Stimulated activated CD4-positive, alpha-beta T cell treated with anti-CD3 and anti-CD28 coated beads, TNF-alpha, amount 100 ng/mL, for 48 hours (primary cell): ENCODE measurements at places on chromosomes 12 and 14.

DNA sequence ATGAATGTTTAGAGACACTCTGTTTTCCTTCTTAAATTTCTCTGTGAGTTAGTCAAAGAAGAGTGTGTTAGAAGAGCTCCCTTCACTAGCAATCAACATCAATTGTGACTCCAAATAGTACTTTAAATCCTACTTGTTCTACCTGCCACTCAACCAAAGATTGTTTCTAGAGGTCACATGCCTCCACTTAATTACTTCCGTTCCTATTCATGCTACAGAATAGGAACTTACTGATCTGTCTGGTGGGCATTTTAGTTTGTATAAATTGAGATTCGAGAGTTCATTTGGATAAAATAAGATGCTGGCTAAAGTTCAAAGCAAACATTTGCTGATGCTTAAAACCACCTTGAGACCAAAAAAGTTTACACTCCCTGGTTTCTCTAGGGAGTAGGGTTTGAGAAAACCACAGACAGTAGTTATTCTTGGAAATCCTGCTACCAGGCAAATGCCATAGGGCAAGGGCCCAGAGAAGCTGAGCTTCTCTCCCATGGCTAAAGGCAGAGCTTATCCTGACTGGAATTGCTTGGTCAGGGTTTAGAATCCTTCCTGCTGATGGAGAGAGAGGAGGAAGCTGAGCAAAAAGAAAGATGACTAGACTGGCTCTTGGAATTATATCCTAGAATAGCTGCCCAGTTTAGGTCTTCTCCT lies 389.6 kb upstream of the ATP2B1 start:
- no peak for DNase-seq

DNA sequence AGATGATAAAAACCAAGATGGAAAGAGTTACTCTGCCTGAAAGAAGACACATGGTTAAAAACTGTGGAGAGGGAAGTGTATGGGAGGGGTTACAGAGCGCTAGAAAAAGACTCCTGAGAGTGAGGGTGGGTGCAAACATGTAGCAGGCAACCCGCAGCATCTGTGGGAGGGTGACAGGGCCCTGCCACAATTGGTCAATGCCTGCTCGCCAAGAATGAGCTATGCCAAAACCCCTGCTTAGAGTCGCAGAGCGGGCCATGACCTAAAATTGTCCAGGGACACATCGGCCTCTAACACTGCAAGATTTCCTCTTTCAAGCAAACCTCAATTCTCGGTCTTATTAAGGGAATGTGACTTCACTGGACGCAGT lies 700 bp downstream of the PRKAG1 start:
- no peak for DNase-seq

GRCh38 chr12:24933694-24934407 lies 15.1 kb downstream of the BCAT1 start:
- no peak for DNase-seq

GRCh38 chr12:117367006-117367638 lies 5.7 kb upstream of the NOS1 start:
- DNase-seq = peak; percentile 37

DNA sequence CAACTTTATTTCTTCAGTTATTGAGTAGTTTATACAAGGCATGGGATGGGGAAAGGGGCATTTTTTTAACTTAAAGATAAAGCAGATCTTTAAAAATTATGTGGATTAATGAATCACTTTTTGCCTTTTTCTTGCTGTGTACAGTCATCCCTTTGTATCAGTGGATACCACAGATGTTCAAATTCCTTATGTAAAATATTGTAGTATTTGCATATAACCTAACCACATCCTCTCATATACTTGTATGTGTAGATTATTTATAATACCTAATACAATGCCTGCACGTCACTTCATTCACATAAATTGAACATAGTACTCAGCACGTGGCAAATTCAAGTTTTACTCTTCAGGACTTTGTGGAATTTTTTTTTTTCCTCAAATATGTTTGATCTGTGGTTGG lies 66.5 kb upstream of the MON2 start:
- no peak for DNase-seq

DNA sequence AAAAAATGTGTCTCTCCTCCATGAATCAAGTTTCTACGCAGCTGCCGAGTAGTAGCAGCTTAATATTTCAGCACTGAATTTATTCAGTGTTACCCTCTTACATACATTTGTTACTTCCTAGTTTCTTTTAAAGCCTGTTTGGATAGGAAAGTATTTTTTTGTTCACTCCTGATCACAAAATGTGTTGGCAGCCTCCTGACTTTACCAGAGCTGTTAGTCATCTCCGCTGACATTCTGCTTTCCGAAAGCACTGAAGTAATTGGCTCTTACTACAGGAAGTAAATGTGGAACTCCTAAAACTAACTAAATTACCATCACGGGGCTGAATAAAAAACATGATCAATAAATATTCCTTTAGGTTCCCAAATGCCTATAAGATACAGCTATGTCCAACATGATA lies 225.5 kb downstream of the EPS8 start:
- DNase-seq = no peak

GRCh38 chr12:88870000-88870737 lies 289.9 kb upstream of the KITLG start:
- DNase-seq = no peak

GRCh38 chr12:70459786-70460185 lies 93.7 kb downstream of the KCNMB4 start:
- DNase-seq = no peak
